SW 1271 (cell line): ENCODE measurements at places on chromosomes 3 and 15.

GRCh38 chr15:70266412-70267121 is 168.8 kb upstream of the TLE3 start:
- no peak for DNase-seq

DNA sequence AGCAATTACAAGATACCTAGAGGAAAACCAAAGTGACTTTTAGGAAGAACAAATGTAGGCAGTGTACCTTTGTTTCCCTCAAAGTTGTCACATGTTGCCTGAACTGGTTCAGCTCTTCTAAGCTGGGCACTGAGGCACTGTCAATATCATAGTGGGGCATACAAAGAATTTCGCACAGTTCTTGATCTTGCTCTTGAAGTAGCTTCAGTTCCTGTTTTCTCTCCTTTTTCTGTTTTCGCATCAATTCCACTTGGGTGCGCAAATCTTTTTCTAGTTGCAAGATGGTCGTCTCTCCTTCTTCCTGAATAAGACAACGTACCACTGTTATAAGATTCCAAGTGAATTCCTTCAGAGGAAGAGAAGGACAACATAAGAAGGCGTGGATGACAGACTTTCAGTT is 12.7 kb downstream of the PRC1 start:
- DNase-seq, result no peak

GRCh38 chr3:52891164-52891563 is 6.2 kb downstream of the STIMATE start:
- DNase-seq, result no peak

DNA sequence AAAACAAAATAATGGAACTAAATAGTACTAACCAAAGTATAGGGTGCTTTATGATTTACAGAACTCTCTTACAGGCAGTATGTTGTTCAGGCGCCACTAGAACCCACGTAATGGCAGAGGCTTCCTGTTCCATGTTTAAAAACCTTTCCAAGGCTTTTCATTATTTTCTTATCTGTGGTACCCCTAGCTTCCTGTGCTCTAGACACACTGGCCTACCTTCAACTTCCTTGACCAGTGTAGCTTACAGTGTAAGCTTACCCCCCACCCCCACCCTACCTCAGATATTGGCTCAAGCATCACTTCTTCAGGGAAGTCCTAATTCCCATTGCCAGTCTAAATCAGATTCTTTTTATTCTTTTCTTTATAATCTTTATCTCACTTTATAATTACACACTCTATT is 2.9 kb downstream of the NR2C2 start:
- DNase-seq, result no peak

GRCh38 chr15:57867970-57868798 is 161.7 kb downstream of the POLR2M start:
- DNase-seq, result no peak

- no peak for DNase-seq
Measured at GRCh38 chr3:22935040-22935439, 268.1 kb upstream of the UBE2E2 start.

- no peak for DNase-seq
Measured at GRCh38 chr15:28979208-28979841, 93.6 kb downstream of the APBA2 start.

DNA sequence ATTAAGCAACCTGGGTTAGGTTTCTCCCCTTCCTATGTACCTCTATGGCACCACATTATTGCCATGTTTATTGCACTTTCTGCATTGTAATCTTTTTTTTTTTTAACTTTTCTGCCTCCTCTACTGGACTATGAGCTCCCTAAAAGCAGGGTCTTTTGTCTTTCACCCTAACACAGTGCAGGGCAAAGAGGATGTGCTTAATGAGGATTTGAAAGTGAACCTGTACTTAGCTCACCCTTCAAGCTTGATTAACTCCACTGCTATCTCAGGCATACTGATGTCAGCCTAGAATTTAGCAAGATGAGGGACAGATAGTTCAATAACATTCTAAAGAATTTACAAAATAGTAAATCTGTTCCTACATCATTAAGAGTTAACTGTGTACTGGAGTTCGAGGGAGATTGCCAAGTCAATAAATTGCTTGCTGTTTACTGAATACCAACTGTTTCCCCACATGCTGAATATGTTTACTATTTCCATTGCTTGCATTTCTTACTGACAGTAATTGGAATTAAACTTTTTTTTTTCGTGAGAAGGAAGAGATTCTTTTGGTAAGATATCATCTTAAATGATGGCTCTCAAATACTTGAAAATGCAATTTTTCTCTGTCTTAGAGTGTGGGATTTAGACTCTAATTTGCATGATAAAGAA is 15.7 kb upstream of the PPARG start:
- no peak for DNase-seq

DNA sequence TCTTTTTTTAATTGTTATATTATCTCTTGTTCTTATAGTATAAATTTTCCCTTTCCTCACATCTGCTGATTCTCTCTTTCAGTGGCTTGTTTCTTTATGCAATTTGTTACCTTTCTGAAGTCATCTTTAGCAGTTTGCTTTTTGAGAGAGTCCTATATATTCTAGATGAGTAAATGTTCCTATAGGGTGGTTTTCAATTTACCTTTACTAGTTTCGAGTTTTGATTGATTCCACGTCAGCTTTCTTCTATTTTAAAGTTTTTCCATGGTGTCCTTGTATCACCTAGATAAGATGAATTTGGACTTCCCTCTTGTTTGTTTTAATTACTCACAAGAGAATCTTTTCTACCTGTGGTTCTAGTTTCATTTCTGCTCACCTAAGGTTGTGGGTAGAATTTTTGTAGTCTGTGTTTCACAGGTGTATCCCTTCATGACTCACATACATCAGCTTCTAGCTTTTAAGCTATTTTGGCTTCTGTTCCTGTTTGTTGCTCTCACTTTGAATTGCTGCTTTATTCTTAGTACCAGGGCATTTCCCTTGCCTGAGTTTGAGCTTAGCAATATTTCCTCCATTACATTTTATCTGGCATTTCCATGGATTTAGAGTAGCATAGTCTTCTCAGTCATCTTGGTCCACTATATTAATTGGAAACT is 6.4 kb downstream of the TEX9 start:
- no peak for DNase-seq

GRCh38 chr3:77179762-77180161 is 139.9 kb downstream of the ROBO2 start:
- no peak for DNase-seq

GRCh38 chr15:52617026-52617425 is 48.2 kb upstream of the ARPP19 start:
- no peak for DNase-seq

DNA sequence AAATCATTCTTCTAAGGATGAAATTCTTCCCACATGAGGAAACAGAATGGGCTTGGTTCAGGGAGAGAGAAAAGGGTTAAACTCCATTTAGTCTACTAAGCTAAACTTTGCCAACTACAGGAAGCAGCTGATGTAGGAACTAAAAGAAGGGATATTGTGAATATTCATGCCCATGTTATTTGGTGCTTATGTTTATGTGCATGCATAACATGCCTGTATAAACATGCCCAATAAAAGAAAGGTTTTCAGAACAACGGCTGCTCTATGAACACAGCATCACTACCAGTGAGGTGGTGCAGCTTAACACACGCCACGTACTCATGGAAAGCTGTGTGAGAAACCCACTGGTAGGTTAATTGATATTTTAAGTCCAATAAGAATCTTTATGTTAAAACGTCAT is 59.4 kb upstream of the VGLL4 start:
- DNase-seq, result no peak

- no peak for DNase-seq
Measured at GRCh38 chr3:185865247-185865646, 40.4 kb upstream of the IGF2BP2 start.
